ENCODE measurements at places on chromosomes 6 and 20.

GRCh38 chr6:95230071-95230740, 347.1 kb upstream of the MANEA start:
- DNase-seq, result no peak

- DNase-seq, result no peak
These were observed 253.8 kb upstream of the CDYL start for GRCh38 chr6:4522453-4522852.

DNA sequence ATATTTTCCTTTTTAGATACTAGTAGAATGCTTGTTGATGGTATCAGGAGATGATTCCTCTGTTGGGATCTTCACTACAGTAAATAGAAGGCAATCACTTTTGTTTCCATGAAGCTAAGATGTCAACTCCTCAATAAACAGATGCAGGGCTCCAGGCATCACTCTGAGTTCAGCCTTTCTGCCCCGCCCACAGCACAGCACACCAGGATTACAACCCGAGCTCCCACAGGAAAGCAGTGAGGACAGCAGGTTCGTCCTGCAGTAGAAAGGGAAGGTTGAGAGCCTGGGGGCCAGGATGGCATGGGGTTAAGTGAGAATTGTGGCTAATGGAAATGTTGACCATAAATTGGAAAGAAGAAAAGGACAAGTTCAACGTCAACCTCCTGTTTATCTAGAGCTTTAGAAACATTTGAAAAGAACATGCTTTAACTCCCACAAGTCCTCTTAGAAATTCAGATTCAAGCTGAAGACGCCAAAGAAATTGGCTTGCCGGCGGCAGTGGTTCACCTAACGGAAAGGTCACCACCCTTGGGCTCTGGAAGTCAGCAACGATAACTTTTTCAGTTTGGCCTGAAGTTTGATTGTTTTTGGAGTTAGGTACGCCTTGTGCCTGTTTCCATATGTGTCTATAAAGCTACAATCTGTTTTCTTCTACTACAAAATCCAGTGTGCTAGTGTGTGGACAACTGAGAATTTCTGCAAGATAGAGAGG, 144.4 kb upstream of the PDE10A start:
- no peak for DNase-seq

DNA sequence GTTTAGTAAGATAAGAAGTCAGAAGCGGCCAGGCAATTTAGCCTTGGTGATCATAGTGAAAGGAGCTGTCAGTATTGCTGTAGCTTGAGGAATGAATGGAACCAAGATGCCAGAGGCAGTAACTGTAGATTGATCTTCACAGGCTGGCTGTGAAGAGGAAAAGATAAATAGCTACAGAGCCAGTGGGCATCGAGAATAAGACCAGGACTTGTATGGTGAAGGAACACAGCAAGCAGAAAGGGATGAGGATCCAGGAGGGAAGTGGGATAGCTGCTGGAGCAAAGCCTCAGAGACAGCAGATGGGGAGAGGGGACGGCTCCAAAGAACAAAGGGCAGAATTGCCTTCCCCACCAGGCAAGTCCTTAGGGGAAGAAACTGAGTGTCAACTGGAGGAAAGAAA, 294.4 kb upstream of the PLN start:
- no peak for DNase-seq

- no peak for DNase-seq
These were observed 105.3 kb upstream of the SUPT3H start for GRCh38 chr6:45483021-45483420.

GRCh38 chr6:116461932-116462885, 1.0 kb downstream of the CALHM6 start:
- peak; percentile 12 for DNase-seq

DNA sequence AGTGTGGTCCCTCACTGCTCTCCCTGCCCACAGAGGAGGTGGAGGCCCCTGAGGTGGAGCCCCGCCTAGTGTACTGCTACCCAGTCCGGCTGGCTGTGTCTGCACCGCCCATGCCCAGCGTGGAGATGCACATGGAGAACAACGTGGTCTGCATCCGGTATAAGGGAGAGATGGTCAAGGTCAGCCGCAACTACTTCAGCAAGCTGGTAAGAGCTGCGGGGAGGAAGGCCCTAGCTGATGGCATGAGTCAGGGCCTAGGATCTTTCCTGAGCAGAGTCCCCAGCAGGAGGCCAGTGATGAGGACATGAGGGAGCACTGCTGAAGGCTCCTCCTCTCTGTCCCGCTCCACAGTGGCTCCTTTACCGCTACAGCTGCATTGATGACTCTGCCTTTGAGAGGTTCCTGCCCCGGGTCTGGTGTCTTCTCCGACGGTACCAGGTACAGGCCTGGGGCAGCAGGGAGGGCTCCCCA, 11.2 kb downstream of the PCIF1 start:
- DNase-seq, result no peak

- DNase-seq, result no peak
These were observed 63.4 kb upstream of the AFDN start for GRCh38 chr6:167763056-167763944.

GRCh38 chr6:166335378-166336302, 6.7 kb downstream of the SFT2D1 start:
- DNase-seq, result no peak

DNA sequence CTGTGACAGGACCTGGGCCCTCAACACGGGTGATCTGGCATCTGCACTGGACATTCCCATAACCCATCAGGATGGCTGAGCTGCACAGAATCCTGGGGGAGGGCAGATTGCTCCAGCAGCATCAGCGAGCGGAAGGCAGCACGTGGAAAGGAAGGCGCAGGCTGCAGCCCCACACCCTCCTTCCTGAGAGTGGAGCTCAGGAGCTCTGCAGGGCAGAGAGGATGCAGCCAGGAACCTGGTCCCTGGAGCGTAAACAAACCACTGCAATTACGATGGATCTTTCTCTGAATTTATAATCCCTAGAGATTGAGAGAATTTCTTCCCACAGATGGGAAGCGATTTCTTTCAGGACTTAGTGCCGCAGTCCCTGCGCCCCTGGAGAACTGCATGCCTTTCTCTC, 39.7 kb upstream of the EMILIN3 start:
- no peak for DNase-seq

DNA sequence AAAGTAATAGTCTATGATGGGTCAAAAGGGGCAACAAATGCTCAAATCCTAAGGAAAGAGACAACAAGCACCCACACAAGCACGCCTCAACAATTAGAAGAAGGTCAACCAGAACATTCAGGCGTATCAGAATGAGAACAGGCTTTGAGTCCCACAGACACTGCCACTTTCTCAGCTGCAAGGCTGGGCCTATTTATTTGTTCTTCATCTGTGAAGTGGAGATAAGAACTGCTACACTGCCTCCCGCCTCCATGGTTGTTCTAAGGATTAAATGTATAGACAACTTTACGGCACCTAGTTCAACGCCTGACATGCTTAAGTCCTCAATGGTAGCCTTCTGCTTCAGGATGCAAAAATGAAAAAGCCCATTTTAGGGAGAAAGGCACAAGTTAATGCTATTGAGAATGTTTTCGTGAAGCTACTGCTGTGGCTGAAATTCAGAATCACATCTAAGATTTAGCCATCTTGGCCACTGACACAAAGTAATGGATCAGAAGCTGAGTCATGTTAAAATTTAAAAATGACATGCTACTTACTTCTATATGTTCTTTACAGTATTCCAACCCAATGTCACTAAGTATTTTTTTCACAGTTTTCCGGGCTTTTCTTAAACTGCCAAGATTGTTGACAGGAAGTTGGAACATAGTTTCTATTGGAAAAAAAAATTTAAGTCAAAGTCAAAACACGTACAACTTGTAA, 27.7 kb downstream of the ADNP start:
- no peak for DNase-seq

GRCh38 chr6:137722749-137723272, 144.2 kb upstream of the TNFAIP3 start:
- no peak for DNase-seq

- no peak for DNase-seq
These were observed 26.0 kb downstream of the UQCC1 start for GRCh38 chr20:35385733-35386132.

- no peak for DNase-seq
These were observed 47.7 kb upstream of the PLCB4 start for GRCh38 chr20:9021216-9021615.

GRCh38 chr6:99219788-99220187, 129.7 kb downstream of the FAXC start:
- no peak for DNase-seq

GRCh38 chr20:19827818-19828217, 69.8 kb downstream of the RIN2 start:
- DNase-seq, result no peak

DNA sequence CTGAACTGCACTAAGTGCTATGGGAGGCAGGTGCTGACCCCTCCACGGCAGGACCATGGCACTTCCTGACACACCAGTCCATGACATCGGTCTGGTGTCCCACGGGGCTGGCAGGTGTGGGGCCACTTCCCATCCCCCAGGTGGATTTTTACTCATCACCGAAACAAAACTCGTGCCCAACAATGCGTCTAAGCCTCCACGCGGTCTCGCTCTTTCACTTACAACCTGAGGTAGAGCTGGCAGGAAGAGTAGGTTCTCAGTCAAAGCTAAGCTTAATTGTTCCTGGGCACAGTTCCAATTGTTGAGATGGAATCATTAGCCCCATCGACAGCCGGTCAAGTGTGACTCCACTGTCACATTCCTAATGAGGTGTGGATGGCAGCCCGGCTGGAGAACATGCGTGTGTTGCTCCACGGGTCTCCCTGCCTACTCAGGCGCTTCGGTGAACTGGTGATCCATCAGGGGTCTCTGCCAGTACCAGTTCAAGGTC, 125.7 kb downstream of the SLC23A2 start:
- DNase-seq, result no peak

GRCh38 chr6:117359581-117359980, 66.2 kb downstream of the ROS1 start:
- no peak for DNase-seq

DNA sequence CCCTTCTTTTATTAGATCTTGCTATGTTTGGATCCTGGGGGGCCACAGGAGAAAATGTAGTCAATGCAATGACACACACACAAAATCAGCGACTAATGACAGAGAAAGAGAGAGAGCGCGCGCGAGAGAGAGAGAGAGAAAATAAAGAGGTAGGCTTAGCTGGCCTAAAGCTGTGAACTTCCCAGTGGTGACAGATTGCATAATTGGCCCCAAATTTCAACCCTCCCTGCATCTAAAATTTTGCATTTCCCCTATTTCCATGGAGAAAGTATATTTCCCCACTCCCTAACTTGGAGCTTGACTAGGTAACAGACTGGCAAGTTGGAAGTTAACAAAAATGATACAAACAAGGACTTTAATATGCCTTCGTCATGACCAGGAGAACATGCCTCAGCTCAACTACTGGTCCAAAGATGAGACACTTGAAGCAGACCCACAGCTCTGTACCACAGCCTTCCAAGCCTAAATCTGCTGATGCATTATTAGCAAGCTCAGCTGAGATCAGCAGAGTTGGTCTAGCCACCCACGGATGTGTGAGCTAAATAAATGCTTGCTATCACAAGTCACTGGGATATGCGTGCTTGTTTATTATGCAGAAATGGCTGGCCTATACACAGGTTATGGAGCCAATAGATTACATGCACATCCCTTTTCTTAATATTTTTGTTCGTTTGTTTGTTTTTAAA, 118.1 kb upstream of the PRDM1 start:
- no peak for DNase-seq

DNA sequence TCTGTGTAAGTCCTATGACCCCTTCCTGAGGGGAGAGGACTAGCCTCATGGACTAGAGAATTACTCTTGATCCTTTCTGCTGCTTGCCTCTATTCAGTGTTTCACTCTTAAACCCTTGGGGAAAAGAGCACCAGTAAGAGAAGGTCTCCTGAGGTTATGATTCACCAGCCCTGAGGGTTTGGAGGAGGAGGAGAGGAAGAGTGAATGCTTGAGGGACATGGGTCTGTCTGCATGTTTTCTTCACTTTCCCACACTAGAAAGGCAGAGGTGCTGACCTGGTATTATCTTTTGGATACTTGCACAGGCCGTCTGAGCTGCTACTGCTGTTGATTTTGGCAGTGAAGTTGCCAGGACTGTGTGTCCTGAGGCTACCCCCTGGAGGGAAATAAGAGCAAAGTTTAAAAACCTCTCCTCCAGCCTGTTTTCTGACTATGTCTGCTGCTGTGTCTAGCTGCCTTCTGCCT, 78.3 kb downstream of the CD109 start:
- no peak for DNase-seq

GRCh38 chr20:62030834-62031434, 34.7 kb downstream of the TAF4 start:
- DNase-seq, result no peak

DNA sequence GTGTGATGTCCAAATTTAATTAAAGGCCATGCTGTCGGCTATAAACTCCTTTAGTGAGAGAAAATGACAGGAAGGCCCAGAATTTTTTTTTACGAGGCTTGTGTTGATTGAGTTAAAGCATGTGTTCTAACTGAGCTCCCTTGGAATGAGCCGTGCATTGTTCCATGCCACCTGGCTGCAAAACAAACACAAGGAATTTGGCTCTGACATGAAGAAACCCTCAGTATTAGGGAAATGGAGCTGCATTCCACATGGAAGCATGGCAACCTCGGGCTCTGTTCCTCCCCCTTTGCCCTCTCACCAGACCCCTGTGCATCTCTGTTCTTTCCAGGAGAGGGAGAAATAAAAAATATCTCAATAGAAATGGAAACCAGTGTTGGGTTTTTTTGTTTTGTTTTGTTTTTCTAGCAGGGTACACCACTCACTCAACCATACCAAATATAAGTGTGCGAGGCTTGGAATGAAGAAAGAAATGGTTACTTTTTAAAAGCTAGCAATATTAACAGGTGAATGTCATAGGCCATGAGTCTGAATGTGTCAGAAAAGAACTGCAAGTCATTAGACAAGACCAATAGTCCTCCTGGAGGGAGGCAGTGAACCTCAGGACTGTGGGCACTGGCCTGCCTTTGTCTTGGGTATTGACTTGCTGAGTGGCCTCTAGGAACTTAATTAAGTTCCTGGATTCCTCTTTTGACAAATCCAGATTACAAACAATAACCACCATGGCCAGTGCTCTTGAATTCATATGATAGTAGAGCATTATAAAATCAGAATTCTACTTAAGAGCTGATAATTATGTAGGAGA, 935.1 kb downstream of the KIF16B start:
- DNase-seq, result no peak

DNA sequence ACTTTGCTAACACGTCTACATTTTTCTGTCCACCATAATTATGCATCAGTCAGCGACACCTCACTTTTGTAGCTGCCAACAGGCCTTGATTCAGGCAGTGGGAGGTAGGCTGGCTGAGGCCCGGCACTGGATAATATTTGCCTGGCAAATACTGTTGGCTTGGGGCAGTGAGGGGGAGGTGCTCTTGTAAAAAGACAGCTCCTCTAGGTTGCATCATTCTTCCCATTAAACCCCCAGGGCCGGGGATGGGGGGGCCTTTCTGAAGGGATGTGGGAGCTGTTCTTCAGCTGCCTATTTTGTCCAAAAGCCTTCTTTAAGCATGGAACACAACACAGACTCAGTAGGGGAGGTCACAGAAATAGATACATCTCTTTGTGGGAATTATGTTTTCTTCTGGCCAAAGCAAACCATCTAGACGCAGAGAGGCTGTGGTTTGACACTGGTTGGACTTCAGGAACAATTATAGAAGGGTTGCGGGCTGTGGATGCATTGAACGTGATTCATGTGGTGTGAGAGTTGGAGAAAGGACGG, 338.3 kb upstream of the NT5E start:
- no peak for DNase-seq

- no peak for DNase-seq
These were observed 44.1 kb downstream of the SESN1 start for GRCh38 chr6:109050447-109051102.

- DNase-seq, result no peak
These were observed 123.3 kb upstream of the NXT1 start for GRCh38 chr20:23227274-23227673.
